ENCODE measurements at places on chromosomes 7 and 10.

- H3K4me3 ChIP-seq: no peak overlapping the region
- H3K36me3 ChIP-seq: no peaks in the 10 kb centered on the region
- H3K4me1 ChIP-seq: no peaks in the 10 kb centered on the region
- H3K27ac ChIP-seq: no peak overlapping the region
- no peaks in the 10 kb centered on the region for H3K27me3 ChIP-seq
These were observed 77.2 kb downstream of the CH25H start for GRCh38 chr10:89129911-89130310.

- no peaks in the 10 kb centered on the region for H3K4me1 ChIP-seq
- no peaks in the 10 kb centered on the region for H3K27me3 ChIP-seq
- peaks cover 50% of the 10 kb centered on the region for H3K36me3 ChIP-seq
- no peak overlapping the region for H3K27ac ChIP-seq
These were observed 72.2 kb downstream of the CACUL1 start for GRCh38 chr10:118682533-118682932.

GRCh38 chr10:88361494-88361893, 221.6 kb downstream of the RNLS start:
- H3K4me3 ChIP-seq: no peak overlapping the region
- no peaks in the 10 kb centered on the region for H3K27me3 ChIP-seq
- H3K4me1 ChIP-seq: no peaks in the 10 kb centered on the region
- no peaks in the 10 kb centered on the region for H3K36me3 ChIP-seq
- H3K27ac ChIP-seq: no peak overlapping the region

DNA sequence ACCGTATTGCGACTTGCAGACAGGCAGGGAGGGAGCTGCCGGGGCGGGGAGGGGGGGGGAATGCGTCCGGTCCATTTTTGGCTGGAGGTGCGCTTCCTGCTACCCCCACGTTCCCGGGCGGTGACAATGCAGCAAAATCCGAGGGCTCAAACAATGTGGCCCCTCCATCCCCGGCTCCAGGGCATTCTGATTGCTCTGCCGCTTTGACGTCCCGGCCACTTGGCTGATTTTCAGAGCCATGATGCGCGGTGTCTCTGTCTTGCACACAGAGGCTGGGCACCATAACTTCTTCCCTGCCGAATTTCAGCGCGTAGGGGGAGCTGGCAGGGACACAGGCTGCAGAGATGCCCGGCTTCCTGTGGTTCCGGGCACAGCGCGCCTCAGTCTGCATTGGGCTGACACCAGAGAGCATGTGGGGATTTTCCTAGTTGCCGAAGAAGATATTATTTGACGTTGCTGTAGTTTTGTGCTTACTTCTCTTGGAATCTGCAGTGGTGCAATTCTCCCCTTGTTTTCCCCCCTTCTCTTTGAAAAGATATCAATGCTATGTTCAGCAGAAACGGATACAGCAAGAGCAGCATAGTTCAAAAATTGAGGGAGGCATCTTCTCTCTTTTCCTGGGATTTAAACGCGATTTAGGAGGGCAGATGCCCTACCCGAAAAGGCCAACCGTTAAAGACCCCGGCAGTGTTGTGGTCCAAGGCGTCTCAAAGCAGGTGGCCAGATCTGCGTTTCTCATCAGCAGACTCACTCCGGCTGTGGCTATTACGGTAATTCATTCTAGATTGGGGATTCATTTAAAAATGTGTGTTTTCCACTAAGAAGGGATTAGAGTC, 1.4 kb downstream of the HECW1 start:
- no peak for DNase-seq
- H3K27me3 ChIP-seq: peaks cover 12% of the 10 kb centered on the region
- no peaks in the 10 kb centered on the region for H3K36me3 ChIP-seq
- H3K27ac ChIP-seq: no peak overlapping the region
- peak overlapping the region; percentile 52 for H3K4me3 ChIP-seq

- no peak overlapping the region for H3K27ac ChIP-seq
- no peak for DNase-seq
- H3K27me3 ChIP-seq: no peaks in the 10 kb centered on the region
- H3K4me3 ChIP-seq: no peak overlapping the region
These were observed 8.1 kb downstream of the IGFBP3 start for GRCh38 chr7:45912972-45913371.

DNA sequence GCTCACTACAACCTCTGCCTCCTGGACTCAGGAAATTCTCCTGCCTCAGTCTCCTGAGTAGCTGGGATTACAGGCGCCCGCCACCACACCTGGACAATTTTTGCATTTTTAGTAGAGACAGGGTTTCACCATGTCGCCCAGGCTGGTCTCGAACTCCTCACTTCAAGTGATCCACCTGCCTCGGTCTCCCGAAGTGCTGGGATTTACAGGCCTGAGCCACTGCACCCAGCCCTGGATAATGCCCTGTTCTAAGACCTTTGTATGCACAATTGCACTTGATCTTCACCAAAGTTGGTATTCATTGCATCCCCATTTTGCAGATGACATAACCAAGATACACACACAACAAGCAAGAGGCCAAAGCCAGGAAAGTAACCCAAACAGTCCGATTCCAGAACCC, 97.7 kb upstream of the CARD11 start:
- no peaks in the 10 kb centered on the region for H3K27me3 ChIP-seq
- H3K27ac ChIP-seq: no peak overlapping the region
- H3K4me3 ChIP-seq: no peak overlapping the region
- DNase-seq: no peak
- no peaks in the 10 kb centered on the region for H3K36me3 ChIP-seq
- H3K4me1 ChIP-seq: no peaks in the 10 kb centered on the region

DNA sequence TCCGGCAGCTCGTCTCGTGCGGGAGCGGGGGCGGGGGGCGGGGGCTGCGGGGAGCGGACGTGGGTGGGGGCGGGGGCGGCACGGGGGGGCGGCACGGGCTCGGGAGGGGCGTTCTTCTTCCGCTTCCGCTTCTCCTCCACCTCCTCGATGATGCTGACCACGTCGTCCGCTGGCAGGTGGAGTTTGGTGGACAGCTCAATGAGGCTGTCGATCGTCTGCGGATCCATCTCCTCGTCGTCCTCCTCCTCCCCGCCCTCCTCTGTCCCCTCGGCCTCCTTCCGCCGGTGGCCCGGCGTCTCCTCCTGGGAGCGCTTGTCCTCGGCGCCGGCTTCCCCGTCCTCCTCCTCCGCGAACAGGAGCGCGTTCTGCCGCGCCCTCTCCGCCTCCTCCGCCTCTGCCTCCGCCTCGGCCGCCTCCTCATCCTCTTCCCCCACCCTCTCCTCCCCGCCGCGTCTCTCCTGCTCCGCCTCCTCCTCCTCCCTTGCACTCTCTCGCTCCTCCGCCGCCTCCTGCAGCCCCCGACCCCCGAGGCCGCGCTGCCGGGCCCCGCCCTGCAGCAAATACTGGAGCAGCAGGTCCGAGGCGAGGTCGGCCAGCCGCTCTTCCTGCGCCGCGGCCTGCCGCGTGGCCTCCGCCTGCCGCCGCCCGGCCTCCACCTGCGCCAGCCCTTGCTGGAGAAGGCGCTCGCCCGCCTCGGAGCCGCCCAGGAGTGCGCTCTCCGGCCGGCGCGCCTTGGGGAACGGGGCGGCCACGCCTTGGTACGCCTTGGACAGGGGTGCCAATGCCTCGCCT, 1.9 kb downstream of the VGF start:
- H3K27ac ChIP-seq: no peak overlapping the region
- H3K4me3 ChIP-seq: peak overlapping the region; percentile 58
- H3K36me3 ChIP-seq: peaks cover 20% of the 10 kb centered on the region
- DNase-seq: no peak
- peaks cover 31% of the 10 kb centered on the region for H3K4me1 ChIP-seq

- H3K4me1 ChIP-seq: peaks cover 6% of the 10 kb centered on the region
- H3K36me3 ChIP-seq: no peaks in the 10 kb centered on the region
- no peaks in the 10 kb centered on the region for H3K27me3 ChIP-seq
- DNase-seq: no peak
- no peak overlapping the region for H3K27ac ChIP-seq
These were observed 31.1 kb downstream of the SLC26A4 start for GRCh38 chr7:107691716-107692115.

DNA sequence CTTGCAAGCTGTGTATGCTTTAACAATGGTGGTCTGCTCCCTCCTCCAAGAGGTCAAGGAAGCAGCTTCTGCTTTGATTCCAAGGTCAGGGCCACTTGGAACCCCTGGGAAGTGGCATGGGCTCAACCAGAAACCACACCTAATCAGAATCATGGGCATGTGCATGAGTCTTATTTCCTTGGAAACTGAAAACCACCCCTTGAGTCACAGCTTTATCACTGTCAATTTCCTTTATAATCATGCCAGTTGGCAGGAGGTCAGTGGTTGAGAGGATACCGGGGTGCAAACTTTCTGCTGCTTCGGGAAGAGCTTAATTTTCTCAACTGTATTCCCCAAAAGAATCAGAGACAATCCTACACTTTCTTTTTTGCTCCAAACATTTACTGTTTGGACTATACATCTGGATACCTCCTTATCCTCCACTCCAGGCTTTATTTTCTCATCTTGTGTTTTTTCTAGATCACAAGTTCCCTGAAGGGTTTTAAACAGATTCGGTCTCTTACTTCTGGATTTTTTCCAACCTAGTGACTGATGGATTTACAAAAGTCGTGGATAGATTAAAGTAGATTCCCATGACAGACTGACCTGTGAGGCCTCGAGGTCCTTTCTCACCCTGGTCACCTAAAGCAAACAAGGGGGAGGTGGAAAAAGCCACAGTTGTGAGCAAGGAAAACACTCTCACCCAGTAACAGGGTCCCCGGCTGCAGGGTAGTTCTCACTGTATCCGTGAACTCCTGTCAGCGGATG, 36.0 kb downstream of the COL17A1 start:
- no peaks in the 10 kb centered on the region for H3K27me3 ChIP-seq
- no peaks in the 10 kb centered on the region for H3K36me3 ChIP-seq
- no peak overlapping the region for H3K27ac ChIP-seq

- no peak overlapping the region for H3K27ac ChIP-seq
- DNase-seq: no peak
- H3K4me3 ChIP-seq: no peak overlapping the region
- no peaks in the 10 kb centered on the region for H3K27me3 ChIP-seq
These were observed 11.4 kb upstream of the CSGALNACT2 start for GRCh38 chr10:43126759-43127424.

DNA sequence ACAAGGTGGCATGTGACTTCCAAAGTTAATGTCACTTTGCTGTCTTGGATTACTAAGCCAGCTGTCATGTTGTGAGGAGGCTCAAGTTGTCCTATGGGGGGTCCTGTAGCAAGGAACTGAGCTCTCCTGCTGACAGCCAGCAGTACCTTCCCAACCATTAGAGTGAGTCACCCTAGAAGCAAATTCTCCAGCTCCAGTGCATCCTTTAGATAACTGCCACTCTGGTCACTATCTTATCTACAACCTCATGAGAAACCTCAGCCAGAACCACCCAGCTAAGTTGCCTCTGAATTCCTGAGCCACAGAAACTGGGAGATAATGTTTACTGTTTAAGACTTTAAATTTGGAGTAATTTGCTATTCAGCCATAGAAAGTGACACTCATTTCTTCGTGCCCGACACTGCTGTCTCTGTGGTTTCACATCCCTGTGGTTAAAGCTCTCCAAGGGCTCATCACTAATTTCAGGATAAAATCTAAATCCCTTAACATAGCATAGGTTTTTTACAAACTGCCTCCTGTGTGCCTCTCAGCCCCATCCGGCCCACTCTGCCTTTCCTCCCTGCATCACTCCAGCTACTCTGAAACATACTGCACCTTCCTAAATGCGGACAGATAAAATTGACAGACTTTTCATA, 83.5 kb downstream of the PRR15 start:
- no peaks in the 10 kb centered on the region for H3K4me1 ChIP-seq
- H3K36me3 ChIP-seq: peaks cover 9% of the 10 kb centered on the region
- H3K27me3 ChIP-seq: no peaks in the 10 kb centered on the region

GRCh38 chr7:102211590-102212550, 74.8 kb upstream of the SH2B2 start:
- no peak for DNase-seq
- no peak overlapping the region for H3K4me3 ChIP-seq
- H3K27ac ChIP-seq: no peak overlapping the region
- no peaks in the 10 kb centered on the region for H3K4me1 ChIP-seq
- H3K27me3 ChIP-seq: no peaks in the 10 kb centered on the region
- peaks cover 5% of the 10 kb centered on the region for H3K36me3 ChIP-seq

GRCh38 chr10:20936396-20936795, 39.3 kb upstream of the NEBL start:
- no peaks in the 10 kb centered on the region for H3K27me3 ChIP-seq
- H3K4me3 ChIP-seq: no peak overlapping the region
- no peak for DNase-seq
- H3K4me1 ChIP-seq: no peaks in the 10 kb centered on the region
- H3K27ac ChIP-seq: no peak overlapping the region
- H3K36me3 ChIP-seq: no peaks in the 10 kb centered on the region

DNA sequence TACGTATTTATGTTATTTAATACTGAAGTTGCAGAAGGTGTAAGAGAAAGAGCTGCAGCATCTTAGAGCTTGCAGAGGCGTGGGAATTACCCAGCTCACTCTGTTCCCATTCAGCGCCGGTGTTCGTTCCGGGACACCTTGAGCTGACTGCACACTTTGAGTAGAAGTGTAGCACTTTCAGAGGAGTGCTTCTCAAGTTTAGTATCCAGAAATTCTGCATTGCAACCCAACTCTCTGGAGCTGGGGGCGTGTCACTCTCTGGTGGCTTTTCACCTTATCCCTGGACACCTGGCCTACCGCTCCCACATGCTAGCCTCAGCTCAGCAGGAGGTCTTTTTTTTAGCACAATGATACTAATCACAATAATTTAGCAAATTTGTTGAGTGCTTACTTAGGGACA, 66.4 kb upstream of the SHH start:
- H3K27ac ChIP-seq: no peak overlapping the region
- DNase-seq: no peak
- no peaks in the 10 kb centered on the region for H3K36me3 ChIP-seq
- no peak overlapping the region for H3K4me3 ChIP-seq
- no peaks in the 10 kb centered on the region for H3K27me3 ChIP-seq

- no peaks in the 10 kb centered on the region for H3K36me3 ChIP-seq
- no peaks in the 10 kb centered on the region for H3K4me1 ChIP-seq
- no peak overlapping the region for H3K27ac ChIP-seq
- no peak for DNase-seq
- H3K4me3 ChIP-seq: no peak overlapping the region
These were observed 18.3 kb upstream of the ADCYAP1R1 start for GRCh38 chr7:31033674-31034300.

- DNase-seq: no peak
- H3K36me3 ChIP-seq: no peaks in the 10 kb centered on the region
- no peaks in the 10 kb centered on the region for H3K4me1 ChIP-seq
- H3K27ac ChIP-seq: no peak overlapping the region
- no peak overlapping the region for H3K4me3 ChIP-seq
These were observed 52.6 kb downstream of the SH3PXD2A start for GRCh38 chr10:103802637-103803353.

DNA sequence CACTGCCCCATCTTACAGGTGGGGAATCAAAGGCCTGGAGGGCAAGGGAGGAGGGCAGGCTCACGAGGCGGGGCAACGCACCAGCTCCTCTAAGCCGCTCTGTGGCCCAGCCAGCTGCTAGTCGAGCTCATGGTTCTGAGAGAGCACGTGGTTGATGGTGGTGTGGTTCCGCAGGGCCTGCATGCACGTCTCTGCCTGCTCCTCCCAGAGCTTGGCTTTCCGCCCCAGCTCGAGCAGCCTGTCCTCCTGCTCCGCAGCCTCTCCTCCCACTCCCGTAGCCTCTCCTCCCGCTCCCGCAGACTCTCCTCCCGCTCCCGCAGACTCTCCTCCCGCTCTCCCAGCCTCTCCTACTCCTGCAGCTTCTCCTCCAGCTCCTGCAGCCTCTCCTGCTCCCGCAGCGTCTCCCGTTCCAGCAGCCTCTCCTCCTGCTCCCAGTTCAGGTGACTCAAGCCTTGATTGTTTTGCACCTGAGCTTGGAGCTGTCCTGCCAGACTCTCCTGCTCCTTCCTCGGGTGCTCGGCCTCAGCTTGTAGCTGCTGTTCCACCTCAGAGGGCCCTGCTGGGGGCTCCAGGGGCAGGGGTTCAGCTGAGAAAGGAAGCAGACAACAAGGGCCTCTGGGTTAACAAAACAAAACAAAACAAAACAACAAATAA, 19.1 kb upstream of the MTPAP start:
- no peak overlapping the region for H3K4me3 ChIP-seq
- H3K36me3 ChIP-seq: no peaks in the 10 kb centered on the region
- no peaks in the 10 kb centered on the region for H3K27me3 ChIP-seq
- no peak overlapping the region for H3K27ac ChIP-seq
